ENCODE measurements at places on chromosomes 12 and 14.

DNA sequence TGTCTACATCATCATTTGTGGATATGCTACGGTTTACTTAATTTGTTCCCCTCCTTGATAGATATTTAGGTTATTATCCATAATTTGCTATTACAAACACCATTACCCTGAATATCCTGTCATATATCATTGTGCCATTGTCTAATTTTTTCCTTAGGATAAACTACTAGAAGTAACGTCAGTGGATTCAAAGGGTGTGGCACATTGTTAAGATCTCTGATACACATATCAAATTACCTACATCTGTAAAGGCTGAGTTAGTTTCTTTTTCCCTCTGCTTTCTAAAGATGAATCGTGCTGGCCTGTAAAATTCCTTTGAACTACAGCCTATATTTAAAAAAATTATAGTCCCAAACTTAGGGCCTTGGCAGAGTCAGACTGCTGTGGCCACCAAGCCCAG, 53.9 kb upstream of the STRN3 start:
- DNase-seq = no peak

GRCh38 chr14:72830786-72831594, 62.9 kb downstream of the DPF3 start:
- DNase-seq = no peak

- no peak for DNase-seq
These were observed 66.4 kb upstream of the ARHGAP5 start for GRCh38 chr14:32010604-32011125.

- no peak for DNase-seq
These were observed 815.8 kb downstream of the BCL11B start for GRCh38 chr14:98456231-98456630.

- no peak for DNase-seq
These were observed 5.8 kb downstream of the NID2 start for GRCh38 chr14:52063052-52063462.

DNA sequence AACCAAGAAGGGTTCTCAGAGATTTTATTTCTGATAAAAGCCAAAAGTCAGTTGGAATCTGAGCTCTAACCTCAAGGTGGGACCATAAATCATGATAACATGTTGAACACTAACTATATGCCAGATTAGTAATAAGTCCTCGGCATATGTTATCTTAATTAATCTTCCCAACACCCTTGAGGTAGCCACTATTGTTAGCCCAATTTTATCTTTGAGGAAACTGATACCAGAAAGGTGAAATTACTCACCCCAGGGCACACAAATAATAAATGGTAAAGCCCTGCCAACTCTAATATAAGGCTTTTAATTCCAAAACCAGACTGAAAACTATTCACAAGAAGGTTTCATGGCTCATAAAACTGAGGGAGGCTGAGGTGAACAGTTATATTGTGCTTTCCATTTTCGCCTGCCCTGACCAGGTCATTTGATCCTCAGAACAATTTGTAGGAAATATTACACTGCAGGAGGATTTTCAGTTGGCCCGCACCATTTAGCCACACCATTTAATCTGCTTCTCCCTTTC, 16.1 kb upstream of the NUAK1 start:
- peak; percentile 9 for DNase-seq

- DNase-seq = no peak
These were observed 1065.0 kb downstream of the LRFN5 start for GRCh38 chr14:42671636-42672035.

DNA sequence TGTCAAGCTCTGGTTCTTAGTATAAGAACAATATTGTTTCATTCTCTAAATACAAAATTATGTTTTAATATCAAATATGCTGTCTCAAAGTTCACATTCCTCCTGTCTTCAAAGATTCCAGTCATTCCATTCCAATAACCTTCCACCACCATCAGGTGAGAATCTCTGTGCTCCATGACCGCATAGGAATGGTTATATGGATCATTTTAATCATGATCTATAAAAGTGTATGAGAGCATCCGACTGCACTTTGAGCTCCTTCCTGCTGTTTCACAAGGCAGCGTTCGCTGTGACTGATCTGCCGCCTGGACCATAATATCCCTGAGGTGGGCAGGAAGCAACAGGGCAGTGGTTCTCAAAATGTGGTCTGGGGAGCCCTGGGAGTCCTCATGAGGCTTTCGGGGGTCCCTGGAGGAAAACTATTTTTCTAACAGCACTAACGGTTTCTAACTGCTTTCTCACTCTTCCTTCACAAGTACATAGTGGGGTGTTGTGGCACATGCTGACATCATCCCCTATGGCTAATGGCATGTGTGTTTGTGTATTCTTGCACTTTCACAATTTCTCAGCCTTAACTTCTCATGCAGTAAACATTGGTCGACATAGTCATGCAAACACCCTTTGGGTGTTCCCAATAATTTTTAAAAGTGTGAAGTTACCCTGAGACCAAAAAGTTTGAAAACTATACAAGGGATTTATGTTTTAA, 137.4 kb downstream of the ANO2 start:
- DNase-seq = no peak

DNA sequence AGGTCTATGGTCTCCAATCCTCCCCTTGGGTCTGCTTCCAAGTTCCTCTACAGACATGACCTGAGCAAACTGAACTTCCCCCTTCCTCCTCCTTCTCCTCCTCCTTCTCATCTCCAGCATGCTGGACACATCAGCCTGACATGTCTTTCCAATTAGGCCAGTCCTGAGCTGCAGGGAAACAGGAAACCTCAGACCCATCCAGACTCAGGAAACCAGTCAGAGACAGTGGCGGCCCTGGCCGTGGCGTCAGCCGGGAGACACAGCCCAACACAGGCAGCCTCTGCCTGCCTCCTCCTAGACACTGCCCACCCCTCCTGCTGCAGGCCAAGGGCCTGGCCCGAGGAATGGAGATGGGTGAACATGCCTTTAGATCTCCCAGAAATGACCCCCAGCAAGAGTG, 468.8 kb downstream of the BCL11B start:
- no peak for DNase-seq

DNA sequence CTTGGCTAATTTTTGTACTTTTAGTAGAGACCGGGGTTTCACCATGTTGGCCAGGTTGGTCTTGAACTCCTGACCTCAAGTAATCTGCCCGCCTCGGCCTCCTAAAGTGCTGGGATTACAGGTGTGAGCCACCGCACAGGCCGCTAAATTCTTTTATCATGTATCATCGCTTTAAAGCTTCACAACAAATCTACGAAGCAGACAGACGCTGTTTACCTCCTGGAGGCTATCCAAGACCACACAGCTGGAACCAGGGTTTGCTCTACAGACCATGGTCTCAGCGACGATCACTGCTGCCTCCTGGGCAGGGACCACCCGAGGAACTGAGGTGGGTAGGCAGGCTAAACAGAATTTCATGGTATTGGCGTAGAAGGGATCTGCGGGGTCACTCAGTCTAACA, 27.2 kb downstream of the KRT80 start:
- DNase-seq = no peak

GRCh38 chr12:15596174-15596573, 193.0 kb downstream of the EPS8 start:
- DNase-seq = no peak

- no peak for DNase-seq
These were observed 81.2 kb downstream of the PRKD1 start for GRCh38 chr14:29846339-29847055.

DNA sequence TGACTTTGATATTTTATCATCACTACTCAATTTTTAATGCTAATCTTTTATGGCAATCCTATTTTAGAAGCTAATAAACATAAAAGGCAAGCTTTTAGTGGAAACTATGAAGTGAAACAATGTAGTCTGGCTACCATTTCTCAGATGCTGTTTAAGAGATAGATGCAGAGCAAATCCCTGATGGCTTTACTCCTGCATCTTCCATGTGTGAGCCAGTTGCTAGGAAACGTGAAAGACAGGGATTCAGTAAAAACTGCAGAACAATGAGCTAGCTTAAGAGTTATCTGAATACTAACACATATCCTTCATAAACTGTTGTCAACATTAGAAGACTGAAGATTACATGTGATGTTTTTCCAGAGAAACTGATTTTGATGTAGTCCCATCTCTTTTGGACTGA, 112.6 kb downstream of the SLC2A13 start:
- DNase-seq = peak; percentile 47

DNA sequence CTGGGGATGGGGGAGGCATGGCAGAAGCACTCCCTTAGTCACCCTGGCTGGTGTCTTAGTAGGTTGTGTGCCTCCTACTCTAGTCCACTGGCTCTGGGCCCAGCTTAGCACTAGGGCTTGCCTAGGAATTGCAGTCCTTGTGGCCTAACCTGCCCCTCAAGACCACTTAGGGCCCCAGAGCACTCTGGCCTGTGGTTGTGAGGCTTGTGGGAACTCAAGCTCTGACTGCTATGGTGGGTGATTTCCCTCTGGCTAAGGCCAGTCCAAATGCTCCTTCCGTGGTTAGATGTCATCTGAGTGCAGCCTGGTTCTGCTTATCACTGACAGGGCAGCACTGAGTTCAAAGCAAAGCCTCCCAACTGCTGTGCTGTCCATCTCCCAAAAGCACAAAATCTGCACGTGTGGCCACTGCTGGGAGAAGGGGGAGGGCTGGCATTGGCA, 20.2 kb downstream of the FGD4 start:
- DNase-seq = no peak

DNA sequence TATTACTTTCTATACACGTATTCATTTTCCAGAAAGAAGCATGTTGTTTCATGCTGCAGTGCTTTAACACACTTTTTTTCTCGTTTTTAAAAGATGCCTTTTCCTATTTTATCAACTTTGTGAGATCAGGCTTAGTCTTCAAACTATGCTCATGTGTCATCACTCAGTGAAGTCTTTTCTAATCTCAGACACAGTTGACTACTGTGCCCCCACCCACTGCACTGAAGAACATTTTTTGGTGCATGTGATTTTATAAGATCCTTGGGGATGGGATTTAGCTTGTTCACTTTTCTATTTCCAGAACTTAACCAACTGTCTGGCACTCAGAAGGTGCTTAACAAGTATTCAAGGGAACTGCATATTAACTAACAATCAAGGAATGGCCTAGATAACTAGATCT, 85.5 kb downstream of the CDK17 start:
- DNase-seq = no peak

GRCh38 chr12:70217416-70217815, 25.8 kb upstream of the CNOT2 start:
- DNase-seq = no peak

GRCh38 chr12:50991291-50991690, 34.9 kb downstream of the SLC11A2 start:
- DNase-seq = no peak

DNA sequence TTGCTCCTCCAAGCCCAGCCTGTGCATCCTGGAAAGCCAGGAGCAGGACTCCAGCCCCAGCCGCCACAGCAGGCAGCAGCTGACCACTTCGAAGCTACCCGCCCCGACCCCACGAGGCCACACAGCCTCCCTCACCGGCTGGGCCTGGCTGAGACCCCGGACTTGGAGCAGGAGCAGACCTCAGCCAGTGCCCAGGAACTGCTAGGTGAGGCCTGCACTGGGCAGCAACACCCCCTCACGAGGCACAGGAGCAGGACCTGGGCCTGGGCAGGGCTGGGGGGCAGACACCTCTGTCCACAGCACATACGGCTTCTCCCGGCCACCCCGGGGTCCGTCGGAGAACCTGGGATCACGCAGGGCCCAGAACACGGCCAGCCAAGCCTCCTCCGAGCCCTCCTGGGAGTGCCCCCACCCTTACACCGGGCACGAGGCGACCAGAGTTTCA, 137.4 kb upstream of the C14orf180 start:
- no peak for DNase-seq

DNA sequence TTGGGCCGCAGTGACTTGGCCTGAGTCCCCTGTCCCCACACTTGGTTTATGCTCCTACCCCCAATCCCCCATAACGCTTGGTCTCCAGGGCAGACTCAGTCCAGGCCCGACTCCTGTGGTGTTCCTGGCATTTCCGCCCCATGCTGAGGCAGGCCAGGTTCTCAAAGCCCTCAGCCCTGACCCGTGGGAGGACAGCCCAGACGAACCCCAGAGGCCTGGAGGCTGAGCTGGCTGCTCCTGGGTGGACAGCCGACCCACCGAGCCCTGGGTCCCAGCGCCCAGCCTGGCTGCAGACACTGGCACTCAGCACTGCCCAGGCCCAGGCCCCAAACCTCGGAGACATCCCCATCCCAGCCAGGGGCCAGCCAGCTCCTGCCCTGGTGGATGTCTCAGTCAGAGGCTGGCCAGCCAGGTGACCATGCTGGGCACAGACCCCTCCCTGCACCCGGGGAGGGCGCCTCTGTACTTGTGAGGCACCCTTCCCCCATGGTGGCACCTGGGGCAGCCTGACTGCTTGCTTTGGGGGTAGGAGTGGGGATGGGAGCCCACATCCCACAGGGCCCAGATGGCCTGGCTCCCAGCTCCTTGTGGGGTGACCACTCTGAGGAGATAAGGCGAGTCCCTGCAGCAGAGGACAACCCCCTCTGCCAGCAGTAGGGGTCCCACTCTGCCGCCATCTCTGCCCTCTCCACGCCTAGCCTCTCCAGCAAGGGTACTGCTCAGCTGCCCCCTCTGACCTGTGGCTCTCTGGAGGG, 1.4 kb downstream of the PLD4 start:
- no peak for DNase-seq

DNA sequence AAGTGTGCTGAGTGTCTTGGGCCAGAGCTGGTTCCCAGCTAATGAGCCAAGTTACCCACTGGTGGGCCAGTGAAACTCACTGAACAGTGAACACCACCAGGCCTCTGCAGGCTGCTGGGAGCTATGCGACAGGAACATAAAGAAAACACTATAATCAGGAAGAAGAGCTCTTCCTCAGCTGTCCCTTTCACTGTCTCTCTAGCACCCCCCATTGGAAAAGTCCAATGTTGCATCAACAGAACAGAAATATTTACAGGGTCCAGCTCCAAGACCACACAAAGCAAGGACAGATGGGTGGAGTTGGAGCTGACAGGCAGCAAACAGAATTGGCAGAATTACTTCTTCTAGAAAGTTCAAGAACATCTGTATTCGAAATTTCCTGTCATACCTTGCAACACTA, 903.6 kb upstream of the TMEM132C start:
- no peak for DNase-seq

GRCh38 chr12:90020014-90020413, 311.4 kb upstream of the ATP2B1 start:
- no peak for DNase-seq

DNA sequence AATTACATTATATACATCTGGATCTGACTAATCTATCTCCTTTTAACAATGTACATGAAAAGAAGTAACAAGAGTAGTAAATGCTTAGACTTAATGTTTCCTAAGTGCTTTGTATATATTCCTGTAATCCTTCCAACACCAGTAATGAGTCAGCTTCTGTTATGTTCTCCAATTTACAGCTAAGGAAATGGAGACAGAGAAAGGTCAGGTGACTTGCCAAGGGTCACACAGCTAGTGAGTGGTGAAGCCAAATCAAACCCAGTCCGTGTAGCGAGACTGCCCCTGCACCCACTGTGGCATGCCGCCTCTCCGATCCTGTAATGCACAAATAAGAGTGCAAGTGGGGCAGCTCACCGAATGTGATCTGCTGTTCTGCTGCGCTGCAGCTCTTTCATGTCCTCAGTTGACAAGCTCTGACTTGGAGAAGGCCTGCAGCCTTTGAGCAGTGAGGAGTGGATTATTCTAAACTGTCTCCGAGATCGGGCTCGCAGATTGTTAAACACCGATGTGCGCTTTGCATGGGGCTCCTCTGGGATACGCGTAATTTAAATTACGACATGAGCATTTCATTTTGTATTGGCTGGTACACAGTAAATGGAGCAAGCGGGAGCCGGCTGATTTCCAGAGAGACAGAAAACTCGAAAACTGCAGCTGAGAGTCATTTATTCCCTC, 65.1 kb upstream of the KTN1 start:
- DNase-seq = peak; percentile 21

Data from spinal cord (tissue), 10 donors.